Astrocyte of the spinal cord (primary cell): ENCODE measurements at places on chromosomes 2 and 18.
A peak's percentile ranks its signal among the peaks of the same experiment; 100 is the strongest.

GRCh38 chr2:8334866-8335325, 347.0 kb upstream of the ID2 start:
- no peak for DNase-seq

DNA sequence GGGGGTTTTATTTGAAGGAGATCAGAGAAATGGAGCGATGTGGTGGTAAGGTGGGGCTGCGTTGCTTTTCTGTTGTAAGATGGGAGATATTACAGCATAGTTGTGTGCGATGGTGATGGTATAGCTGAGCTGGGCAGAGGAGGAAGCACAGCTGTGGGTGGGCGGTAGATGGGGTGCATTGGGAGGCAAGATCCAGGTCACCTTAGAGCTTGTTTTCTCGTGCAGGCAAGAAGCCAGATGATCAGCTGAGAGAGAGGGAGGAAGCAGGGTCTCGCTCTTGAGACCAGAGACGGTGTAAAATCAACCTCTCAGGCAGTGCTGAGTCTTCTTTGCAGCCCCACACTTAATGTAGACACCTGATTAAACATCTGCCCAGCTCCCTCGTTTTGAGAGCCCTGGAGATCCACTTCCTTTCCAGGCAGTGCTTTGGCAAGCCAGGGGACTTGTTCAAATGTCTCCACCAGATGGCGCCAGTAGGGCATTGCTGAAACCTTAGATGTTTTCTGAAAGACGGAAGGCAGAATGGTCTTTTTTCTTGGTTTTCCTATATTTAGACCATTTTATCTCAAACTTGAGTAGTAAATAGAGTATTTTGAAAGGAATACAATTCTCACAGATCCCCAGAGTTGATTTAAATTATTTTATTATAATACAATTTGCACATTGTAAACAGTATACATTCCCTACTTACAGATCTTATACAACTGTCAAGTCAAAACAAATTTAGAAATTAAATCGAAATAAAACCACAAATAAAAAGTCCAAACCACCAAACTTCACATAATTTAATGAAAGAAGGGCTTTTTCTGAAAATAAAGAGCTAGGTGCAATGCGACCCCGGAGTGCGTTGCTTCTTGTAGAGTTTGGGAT, 21.1 kb upstream of the LYPD6B start:
- peak; percentile 75 for DNase-seq

DNA sequence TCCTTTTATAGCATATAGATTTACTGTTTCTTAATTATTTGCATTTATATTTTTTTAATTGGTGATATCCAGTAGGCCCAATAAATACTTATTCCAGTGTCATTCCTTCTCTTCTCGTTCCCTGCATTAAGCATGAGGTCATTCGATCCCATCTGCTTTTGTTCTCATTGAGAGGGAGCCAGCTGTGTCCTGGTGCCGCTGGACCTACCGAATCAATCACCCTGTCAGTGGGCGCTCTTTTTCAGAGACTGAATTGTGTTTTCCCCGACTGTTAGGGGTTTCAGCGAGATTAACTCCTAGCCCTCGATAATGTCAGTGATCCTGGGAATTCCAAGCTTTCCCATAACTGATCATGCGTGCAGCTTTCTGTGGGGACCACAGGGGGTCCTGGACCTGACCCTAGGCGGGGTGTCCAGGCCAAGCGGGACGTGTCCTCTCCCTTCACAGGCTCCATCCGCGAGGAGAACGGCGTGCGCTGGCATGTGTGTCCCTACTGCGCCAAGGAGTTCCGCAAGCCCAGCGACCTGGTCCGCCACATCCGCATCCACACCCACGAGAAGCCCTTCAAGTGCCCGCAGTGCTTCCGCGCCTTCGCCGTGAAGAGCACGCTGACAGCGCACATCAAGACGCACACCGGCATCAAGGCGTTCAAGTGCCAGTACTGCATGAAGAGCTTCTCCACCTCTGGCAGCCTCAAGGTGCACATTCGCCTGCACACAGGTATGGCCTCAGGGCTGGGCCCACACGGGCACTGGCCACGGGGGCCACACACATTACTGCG, 72.4 kb downstream of the ZNF236 start:
- no peak for DNase-seq

DNA sequence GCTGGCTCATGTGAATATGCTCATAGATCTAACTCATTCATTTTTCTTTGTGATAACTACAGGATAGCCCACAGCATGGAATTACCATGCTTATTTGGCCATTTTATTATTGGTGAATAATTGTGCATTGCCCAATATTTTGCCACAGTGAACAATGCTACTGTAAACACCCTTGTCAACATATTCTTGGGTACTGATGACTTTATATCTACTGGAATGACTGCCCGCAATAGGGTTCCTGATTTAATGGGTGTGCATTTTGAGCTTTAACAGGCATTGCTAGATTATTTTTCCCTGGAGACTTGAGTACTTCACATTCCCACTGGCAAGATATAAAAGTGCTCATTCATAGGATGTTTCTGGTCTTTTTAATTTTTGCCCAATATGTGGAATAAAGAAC, 42.7 kb upstream of the EVA1A start:
- DNase-seq, result no peak

- DNase-seq, result no peak
These were observed 41.6 kb downstream of the MGAT5 start for GRCh38 chr2:134295441-134295840.

- DNase-seq, result peak; percentile 97
These were observed 136.4 kb downstream of the SCG2 start for GRCh38 chr2:223465793-223466192.

- no peak for DNase-seq
These were observed 73.1 kb upstream of the DSG1 start for GRCh38 chr18:31244771-31245394.

- no peak for DNase-seq
These were observed 38.2 kb upstream of the TWSG1 start for GRCh38 chr18:9296233-9297006.

DNA sequence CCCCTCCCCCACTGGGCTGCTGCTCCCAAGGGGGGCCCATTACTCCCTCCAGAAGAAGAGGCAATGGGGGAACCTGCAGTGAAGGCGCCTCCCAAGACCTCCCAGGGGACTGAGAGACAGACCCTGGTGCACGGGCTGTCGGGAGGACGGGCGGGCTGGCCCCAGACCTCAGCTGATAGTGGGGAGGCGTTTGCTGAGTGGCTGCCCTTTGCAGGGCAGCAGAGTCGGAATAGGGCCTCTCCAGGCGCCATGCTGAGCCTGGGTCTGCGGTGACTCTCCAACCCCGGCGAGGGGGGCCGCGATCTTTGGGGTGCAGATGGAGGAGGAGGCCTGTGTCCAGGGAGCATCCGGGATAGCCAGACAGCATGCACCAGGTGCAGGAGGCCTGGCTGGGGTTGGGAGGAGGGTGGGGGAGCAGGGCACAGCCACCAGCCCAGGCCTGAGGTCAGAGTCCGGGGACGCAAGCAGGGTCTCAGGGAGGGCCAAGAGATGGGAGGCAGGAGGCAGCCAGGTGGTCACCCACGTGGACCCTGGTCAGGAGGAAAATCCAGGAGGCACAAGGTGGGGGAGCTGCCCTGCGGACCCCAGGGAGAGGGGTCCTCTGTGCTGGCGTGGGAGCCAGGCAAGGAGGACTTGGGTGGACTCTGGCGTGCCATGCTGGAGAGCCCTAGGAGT, 11.0 kb downstream of the CROCC2 start:
- DNase-seq, result no peak

GRCh38 chr18:31596081-31596872, 4.6 kb downstream of the TTR start:
- DNase-seq, result peak; percentile 35

DNA sequence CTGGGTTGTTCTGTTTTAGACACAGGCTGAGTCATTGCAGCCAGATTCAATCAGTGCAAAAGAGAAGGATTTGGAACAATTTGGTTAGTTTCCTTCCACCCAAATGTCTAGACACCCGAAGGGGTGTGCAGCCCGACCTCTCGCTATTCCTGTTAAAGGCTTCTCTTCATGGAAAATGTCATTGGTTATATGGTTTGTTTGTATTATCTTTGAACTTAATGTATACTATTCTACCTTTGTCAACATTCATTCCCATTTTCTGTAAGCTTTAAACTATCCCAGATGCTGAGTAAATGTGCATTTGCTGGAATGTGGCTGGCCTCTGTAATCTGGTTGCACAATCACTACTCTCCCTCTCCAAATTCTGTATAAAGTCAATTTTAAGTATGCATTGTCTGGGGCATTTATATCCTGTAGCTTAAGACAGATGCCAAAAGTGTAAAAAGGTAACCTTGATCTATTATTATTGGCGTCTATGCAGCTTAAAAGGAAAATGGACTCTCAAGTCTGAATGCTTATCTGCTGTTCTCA, 80.4 kb upstream of the RND3 start:
- DNase-seq, result no peak
